PC-9 (cell line): ENCODE measurements at places on chromosomes 2 and 18.
A peak's percentile ranks its signal among the peaks of the same experiment; 100 is the strongest.

- H3K27ac ChIP-seq, result no peak overlapping the region
- no peaks in the 10 kb centered on the region for H3K36me3 ChIP-seq
- no peak overlapping the region for H3K4me3 ChIP-seq
- H3K27me3 ChIP-seq, result no peaks in the 10 kb centered on the region
- no peaks in the 10 kb centered on the region for H3K4me1 ChIP-seq
These were observed 106.6 kb downstream of the ICA1L start for GRCh38 chr2:202764991-202765390.

DNA sequence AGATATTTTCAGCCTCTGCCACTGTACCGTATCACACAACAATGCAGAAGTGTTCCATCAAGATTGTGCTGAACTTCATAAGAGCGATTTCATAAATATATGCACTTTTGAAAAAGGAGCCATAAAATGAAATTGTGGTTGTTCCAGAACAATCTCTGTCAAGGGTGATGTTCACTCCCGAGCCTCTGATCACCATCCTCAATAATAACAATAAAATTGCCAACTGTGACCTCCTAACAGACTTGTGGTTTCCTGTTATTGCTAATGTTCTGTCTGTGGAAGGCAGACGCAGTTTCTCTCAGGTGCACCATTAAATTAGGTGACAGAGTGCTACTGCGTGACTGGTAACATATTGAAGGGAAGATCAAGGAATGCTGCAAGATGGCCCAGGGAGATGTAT is 383.7 kb downstream of the SOCS6 start:
- H3K36me3 ChIP-seq, result no peaks in the 10 kb centered on the region
- H3K4me1 ChIP-seq, result no peaks in the 10 kb centered on the region
- H3K4me3 ChIP-seq, result no peak overlapping the region
- no peak for DNase-seq
- H3K27me3 ChIP-seq, result no peaks in the 10 kb centered on the region

DNA sequence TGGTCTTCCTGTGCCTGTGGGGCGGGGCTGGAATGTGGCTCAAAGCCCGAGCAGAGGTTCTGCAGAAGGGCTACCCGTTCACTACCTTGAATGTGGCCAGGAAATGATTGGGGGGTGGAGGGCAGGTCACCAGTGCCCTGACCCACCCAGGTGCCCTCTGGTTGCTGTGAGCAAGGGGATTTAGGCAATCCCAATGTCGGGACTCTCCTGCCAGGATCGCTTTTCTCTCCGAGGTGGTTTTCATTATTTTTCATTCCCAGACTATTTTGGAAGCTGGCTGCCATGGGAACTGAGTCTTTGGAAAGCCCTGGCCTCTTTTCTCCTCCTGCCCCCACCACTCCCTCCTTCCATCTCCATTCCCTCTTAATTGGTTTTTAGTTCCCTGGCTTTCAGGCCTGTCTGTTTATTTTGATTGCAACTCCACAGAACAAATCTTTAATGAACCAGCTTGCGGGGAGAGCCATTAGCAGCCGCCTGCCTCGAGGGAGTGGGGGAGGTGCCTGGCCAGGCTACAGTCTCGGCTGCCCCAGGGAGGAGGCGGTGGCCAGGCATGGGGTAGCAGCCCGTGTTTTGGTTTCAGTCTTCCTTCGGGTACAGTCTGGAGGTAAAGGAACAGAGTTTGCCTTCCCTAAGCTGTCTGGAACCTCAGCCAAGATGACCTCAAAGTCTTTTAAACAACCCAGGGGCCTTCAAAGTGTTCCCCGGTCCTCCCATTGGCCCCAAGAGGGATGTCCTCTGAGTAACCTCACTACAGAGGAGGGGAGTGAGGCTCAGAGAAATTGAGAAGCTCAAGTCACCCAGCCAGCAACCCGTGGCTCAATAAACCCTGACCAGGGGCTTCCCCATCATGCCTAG is 114.4 kb upstream of the HAAO start:
- no peak overlapping the region for H3K27ac ChIP-seq
- H3K4me1 ChIP-seq, result peaks cover 10% of the 10 kb centered on the region
- DNase-seq, result no peak
- no peaks in the 10 kb centered on the region for H3K27me3 ChIP-seq
- H3K4me3 ChIP-seq, result no peak overlapping the region

DNA sequence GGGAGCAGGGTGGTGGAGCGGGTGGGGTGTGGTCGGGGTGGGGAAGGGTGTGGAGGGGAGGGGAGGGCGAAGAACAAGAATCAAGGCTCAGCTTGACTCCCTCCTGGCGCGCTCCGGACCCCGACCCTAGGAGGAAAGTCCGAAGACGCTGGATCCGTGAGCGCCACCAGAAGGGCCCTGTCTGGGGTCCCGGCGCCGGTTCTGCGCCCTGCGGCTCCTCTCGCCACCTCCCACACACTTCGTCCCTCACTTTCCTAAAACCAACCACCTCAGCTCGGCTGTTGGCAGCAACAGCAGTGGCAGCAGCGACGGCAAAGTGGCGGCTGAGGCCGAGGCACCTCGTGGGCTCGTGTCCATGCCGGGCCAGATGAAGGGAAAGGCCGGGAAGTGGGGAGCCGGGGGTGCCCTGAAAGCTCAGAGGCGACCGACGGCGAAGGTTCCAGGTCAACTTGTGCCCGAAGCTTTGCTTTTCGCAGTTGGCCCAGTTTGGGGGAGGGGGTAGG is 2.1 kb downstream of the KLHL14 start:
- DNase-seq, result no peak
- H3K4me3 ChIP-seq, result no peak overlapping the region
- no peaks in the 10 kb centered on the region for H3K36me3 ChIP-seq

- no peaks in the 10 kb centered on the region for H3K36me3 ChIP-seq
- H3K27me3 ChIP-seq, result no peaks in the 10 kb centered on the region
- H3K4me3 ChIP-seq, result no peak overlapping the region
- no peak overlapping the region for H3K27ac ChIP-seq
- H3K4me1 ChIP-seq, result no peaks in the 10 kb centered on the region
These were observed 91.1 kb upstream of the CDH2 start for GRCh38 chr18:28267878-28268625.

DNA sequence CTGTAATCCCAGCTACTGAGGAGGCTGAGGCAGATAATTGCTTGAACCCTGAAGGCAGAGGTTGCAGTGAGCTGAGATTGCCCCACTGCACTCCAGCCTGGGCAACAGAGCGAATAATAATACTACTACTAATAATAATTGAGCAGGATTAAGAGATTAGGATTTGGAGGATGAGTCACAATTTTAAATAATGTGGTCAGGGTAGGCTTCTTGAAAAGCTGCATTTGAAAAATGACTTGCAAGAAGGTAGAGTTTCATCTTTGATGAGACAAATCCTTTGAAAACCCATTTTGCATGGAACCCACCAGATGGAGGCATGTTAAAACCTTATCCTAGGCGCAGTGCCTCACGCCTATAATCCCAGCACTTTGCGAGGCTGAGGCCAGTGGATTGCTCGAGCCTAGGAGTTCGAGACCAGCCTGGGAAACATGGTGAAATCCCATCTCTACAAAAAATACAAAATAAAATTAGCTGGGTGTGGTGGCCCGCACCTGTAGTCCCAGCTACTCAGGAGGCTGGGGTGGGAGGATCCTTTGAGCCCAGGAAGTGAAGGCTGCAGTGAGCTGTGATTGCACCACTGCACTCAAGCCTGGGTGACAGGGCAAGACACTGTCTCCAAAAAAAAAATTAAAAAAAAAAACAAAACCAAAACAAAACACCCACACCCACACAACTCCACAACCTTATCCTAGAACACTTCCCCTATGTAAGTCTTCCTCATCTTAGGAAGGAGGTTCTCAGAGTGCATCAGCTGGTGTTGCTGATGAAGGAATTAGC is 3.3 kb upstream of the ATP8B1 start:
- DNase-seq, result no peak
- H3K4me1 ChIP-seq, result peaks cover 24% of the 10 kb centered on the region
- H3K27ac ChIP-seq, result peak overlapping the region; percentile 29; the same call in 1 of the 2 replicates
- H3K27me3 ChIP-seq, result no peaks in the 10 kb centered on the region
- no peaks in the 10 kb centered on the region for H3K36me3 ChIP-seq
- no peak overlapping the region for H3K4me3 ChIP-seq
